Trophoblast cell (in vitro differentiated cells and primary cell): ENCODE measurements at places on chromosomes 1 and 21.

GRCh38 chr1:52645261-52645660 lies 12.3 kb downstream of the SHISAL2A start:
- DNase-seq = peak; percentile 60

DNA sequence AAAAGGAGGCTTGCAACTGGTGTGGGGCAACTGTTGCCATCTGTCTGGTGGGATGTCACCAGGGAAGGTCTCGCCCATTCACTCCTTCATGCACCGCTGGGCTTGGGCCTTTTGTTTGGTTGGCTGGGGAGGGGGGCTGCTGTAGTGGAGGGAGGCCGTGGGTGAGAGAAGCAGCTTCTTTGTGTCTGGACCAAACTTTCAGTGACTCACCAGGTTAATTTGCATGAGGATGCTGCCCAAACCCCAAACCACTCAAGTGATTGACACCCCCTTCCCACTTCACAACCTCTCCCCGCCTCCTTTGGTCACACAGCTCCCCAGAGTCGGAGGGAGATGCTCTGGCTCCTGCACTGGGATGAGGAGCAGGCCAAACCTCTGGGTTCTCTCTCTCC lies 19.7 kb downstream of the BTG2 start:
- DNase-seq = no peak

DNA sequence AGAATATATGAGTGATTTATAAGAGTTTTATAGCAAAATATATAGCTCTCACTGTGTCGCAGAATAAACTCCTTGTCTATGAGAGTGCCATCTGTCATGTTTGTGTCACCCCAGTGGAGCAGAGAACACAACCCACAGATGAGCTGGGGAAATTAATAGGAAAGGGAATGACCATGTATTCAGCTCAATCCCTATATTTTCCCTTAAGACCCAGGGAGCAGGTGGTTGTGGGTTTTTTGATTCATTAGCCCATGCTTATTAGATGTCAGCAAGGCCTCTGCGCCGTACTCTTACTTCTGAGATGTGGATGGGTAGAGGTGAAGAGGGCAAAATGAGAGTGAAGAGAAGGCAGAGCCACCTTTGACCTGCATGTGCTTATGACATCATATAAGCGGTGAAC lies 4.1 kb upstream of the GREM2 start:
- DNase-seq = no peak

DNA sequence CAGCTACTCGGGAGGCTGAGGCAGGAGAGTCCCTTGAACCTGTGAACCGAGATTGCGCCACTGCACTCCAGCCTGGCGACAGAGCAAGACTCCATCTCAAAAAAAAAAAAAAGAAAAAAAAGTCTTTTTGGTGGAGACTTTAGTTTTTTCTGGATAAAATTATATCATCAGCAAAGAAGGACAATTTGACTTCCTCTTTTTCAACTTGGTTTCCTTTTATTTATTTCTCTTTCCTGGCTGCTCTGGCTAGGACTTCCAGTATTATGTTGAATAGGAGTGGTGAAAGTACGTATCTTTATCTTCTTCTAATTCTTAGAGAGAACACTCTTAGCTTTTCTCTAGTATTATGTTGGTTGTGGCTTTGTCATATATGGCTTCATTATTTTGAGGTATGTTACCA lies 130.8 kb downstream of the PCBP3 start:
- no peak for DNase-seq

- no peak for DNase-seq
These were observed 9.0 kb downstream of the TGFBR3 start for GRCh38 chr1:91876781-91877573.

DNA sequence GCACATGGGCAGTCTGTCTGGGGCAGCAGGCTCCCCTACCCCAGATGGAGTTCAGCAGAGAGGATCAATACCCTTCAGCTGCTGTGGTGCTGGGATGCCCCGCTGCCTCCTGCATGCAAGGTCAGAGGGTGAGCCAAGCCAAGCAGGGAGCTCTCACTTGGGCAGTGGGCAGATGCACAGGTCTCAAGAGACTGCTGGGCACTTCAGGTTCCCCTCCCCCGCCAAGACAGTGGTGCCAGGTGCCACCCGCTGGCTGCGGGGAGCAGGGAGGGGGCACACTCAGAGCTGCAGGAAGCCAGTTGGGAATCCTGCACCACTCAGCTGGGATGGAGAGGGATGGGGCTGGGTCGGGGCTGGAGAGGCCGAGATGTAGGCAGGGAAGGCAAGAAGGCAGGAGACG lies 15.8 kb upstream of the EVA1B start:
- DNase-seq = no peak

- no peak for DNase-seq
These were observed 244.8 kb upstream of the RGS18 start for GRCh38 chr1:191913260-191913977.

GRCh38 chr1:20753589-20753988 lies 21.1 kb upstream of the SH2D5 start:
- DNase-seq = no peak

DNA sequence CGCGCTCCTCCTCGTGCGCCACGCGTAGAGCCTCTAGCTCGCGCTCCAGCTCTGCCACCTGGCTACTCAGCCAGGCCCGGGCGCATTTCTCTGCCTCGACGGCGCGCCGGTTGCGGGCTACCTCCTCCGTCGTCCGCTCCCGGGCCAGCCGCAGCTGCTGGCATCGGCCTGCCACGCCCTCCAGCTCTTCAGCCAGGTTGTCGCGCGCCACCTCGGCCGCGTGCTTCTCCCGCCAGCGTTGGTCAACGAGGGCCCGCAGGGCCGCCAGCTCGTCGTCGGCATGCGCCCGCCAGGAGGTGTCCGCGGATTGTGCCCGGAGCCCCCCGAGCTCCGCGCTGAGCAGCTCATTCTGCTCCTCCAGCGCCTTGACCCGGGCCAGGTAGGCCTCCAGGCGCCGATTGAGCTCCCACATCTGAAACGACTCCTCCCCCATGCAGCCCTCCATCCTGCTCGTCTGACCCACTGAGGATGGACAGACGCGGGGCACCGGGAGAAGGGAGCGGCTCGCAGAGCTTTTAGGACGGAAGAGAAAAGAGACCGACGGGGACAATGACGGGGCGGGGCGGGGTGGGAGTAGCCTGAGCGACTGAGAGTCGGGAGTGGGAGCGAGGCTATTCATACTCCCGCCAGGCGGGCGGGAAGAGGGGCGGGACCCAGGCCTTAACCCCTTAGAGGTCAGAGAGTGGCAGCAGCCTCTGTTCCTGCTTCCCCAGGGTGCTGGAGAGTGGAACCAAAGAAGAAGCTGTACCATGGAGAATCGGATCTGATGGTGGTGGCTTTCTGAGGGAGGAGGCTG lies at the start of gene NES:
TSS of gene NES (minus strand) at position 588 of the 796 bp plus-strand sequence. CDS start at position 445, 143 bp downstream.
- DNase-seq = peak; percentile 47

DNA sequence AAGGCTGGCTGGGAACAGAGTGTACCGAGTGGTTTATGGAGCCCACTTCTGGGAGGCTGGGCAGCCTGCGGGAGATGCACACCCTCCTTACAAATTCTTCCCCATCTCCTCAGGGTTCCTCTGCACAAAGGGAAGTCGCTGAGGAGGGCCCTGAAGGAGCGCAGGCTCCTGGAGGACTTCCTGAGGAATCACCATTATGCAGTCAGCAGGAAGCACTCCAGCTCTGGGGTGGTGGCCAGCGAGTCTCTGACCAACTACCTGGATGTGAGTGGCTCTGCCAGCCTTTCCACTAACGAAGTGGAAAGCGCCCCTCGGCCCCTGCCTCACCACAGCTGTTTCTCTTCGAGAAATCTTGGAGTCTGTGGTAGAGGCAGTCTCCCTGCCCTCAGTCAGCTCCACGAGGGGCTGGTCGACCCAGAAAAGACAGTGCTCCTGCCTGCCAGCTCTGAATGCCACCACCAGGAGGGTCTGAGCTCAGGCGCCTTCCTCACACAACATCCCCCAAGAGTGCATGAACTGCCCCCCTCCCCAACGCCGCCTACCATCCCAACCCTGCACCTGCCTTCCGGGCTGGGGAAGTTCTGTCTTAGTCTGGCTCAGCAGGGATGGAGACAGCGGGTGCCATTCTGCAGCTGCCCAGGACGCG lies 31.8 kb downstream of the PROK1 start:
- DNase-seq = no peak

GRCh38 chr1:236800623-236801022 lies 5.5 kb downstream of the MTR start:
- DNase-seq = no peak

- DNase-seq = peak; percentile 72
These were observed 16.5 kb downstream of the STK40 start for GRCh38 chr1:36369061-36369861.

GRCh38 chr1:24850328-24850920 lies 79.7 kb downstream of the RUNX3 start:
- peak; percentile 52 for DNase-seq

DNA sequence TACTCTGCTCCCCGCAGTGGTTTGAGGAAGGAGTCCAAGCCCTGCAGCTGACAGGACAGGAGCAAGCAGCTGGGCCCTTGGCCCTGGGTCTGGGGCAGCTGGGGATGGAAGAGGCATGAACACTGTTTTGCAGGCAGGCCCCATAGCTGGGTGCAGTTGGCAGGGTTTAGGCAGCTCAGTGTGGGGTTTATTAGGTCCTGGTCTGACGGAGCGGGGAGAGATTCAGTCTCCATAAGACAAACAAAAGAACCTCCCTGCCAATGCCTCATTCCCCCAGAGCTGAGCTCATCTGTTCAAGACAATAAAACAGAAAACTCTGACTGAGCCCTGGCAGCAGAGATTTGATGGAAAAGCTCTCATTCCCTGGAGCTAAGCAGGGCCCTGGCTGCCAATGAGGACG lies 37.3 kb downstream of the OLFML2B start:
- no peak for DNase-seq

- DNase-seq = no peak
These were observed 9.4 kb downstream of the MECR start for GRCh38 chr1:29221296-29221695.

- DNase-seq = no peak
These were observed 40.1 kb downstream of the AHDC1 start for GRCh38 chr1:27563591-27564471.

GRCh38 chr1:23496490-23497181 lies 12.7 kb upstream of the ASAP3 start:
- DNase-seq = peak; percentile 88

- DNase-seq = no peak
These were observed 86.8 kb upstream of the LBR start for GRCh38 chr1:225514671-225515081.

GRCh38 chr1:17012775-17013490 lies 1.2 kb upstream of the ATP13A2 start:
- DNase-seq = no peak

GRCh38 chr1:74812180-74812541 lies 79.2 kb downstream of the TYW3 start:
- no peak for DNase-seq

- no peak for DNase-seq
These were observed at the start of gene PODN for GRCh38 chr1:53061859-53062707. TSS of gene PODN (plus strand) at chr1:53062213. CDS start at chr1:53069856, 7,643 bp downstream.

GRCh38 chr1:71490432-71490831 lies 409.6 kb upstream of the ZRANB2 start:
- DNase-seq = peak; percentile 14

DNA sequence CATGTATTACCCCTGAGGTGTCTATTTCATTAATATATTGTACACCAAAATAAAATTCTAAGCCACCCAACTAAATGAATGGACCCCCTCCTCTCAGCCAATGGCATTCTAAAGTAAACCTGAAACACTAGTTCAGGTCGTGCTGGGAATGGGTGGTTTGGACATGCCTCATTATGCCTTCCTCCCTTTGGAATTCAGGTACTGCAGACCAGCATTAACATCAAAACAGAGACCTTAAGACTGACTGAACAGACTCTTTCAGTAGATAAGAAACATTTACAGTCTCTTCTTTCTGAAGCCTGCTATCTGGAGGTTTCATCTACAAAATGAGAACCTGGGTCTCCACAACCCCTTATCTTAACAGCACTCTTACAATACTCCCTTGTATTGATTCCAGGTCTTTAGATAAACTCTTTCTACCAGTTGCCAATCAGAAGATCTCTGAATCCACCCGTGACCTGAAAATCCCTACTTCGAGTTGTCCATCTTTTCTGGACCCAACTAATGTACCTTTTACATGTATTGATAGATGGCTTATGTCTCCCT lies 93.6 kb downstream of the PKN2 start:
- no peak for DNase-seq

- DNase-seq = no peak
These were observed 213.4 kb upstream of the PTBP2 start for GRCh38 chr1:96508233-96508632.

DNA sequence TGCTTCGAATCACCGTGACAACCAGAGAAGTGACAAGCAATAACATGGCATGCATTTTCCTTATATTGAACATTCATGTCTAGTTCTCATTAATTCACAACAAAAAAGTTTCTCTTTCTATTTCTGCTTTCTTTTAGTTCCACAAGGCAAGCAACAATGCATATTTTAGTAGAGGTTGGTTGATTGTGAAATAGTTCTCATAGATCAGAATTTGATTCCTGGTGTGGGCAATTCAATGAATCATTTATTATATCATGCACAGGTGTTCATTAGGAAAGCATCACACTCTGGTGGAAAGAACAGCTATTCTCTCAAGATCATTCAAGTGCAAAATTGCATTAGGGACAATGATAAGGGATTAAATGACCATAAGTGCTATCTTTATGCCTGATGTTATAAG lies 980.9 kb downstream of the BRINP3 start:
- no peak for DNase-seq

- no peak for DNase-seq
These were observed 100.9 kb downstream of the PEX14 start for GRCh38 chr1:10575616-10576015.
